Fibroblast of skin of left quadriceps (primary cell): ENCODE measurements at places on chromosomes 4 and X.
A peak's percentile ranks its signal among the peaks of the same experiment; 100 is the strongest.

GRCh38 chr4:84734037-84734436 is 151.1 kb downstream of the CDS1 start:
- DNase-seq = no peak

GRCh38 chrX:1481636-1482529 is 29.2 kb upstream of the ASMTL start:
- peak; percentile 70 for DNase-seq

DNA sequence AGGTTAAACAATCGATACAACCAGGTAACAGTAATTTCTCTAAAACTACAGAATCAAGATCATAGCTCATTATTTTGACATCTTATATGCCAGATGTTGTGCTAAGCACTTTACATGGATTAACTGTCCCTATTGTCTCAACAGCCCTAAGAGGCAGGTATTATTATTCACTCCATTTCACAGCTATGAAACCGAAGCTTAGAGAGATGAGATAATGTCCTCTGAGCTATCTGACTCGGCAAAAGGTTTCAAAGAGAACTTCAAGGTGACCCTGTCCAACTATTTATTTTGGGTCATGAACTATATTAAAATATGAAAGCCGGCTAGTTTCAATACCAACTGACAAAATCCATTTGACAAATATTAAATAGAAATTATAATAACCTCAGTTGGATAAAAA is 10.3 kb downstream of the SLC25A5 start:
- no peak for DNase-seq

DNA sequence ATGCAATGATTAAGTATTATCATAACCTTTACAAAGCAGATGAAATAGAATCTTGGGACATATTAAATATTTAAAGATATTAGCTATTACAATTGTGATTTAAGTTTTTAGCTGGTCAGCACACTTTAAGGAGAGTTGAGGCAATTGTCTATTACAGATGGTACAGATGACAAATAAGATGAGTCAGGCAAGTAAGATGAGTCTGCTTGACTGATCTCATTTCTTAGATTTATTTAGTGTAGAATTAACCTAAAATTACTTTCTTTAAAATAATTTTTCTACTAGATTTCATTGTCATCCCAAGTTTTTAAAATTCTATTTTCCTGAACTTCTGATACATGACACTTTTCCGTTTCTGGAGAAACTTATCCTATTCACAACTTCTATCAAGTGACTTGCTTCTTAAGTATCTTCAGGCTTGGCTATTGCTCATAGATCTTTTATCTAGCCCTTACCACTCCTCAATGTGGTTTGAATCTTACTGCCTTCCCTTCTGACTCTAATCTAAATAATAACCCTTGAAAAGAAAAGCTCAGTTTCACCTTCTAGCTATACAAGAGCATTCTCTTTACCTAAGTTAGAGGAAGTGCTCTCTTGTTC is 32.9 kb downstream of the CXCL1 start:
- DNase-seq = no peak

DNA sequence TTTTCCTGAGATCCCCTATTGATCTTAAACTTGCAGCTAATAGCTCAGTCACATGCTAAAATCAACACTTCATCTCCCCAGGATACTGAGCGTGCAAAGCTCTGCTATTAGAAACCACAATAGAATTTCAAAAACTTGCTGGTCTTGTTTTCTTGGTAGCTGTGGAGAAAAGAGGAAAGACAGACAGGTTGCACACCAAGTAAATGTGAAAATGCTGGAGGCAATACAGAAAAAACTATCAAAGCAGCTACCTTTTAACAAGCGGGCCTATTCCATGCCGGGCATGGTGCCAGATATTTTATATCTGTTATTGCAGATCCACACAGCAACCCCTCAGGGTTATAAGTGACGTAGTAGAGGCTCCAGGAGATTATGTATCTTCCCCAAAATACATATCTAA is 171.9 kb downstream of the DCTD start:
- DNase-seq = no peak

GRCh38 chr4:178599521-178599920 is 1157.3 kb upstream of the AGA start:
- no peak for DNase-seq
